ENCODE measurements at places on chromosomes 4 and X.

DNA sequence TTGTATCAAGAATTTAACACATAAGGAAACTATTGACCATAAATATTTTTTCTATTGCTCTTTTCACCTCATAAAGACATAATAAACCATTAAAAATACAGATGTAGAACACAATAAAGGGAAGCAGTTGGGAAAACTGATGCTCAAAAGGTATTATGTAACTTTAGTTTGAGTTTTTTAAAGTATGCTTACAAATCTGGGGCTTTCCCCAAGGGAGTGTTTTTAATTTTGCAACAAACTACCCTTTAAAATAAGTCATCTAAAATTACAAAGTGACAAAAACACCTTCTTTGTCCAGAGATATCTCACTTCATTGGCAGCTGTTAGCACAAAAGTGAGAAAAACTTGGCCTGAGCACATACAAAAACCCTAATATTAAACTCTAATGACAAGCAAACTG lies 55.0 kb downstream of the PRDM5 start:
- DNase-seq, result no peak

GRCh38 chr4:8331575-8331955 lies 62.0 kb downstream of the HTRA3 start:
- no peak for DNase-seq

- no peak for DNase-seq
Measured at GRCh38 chr4:181046809-181047208, 1196.4 kb upstream of the TENM3 start.

DNA sequence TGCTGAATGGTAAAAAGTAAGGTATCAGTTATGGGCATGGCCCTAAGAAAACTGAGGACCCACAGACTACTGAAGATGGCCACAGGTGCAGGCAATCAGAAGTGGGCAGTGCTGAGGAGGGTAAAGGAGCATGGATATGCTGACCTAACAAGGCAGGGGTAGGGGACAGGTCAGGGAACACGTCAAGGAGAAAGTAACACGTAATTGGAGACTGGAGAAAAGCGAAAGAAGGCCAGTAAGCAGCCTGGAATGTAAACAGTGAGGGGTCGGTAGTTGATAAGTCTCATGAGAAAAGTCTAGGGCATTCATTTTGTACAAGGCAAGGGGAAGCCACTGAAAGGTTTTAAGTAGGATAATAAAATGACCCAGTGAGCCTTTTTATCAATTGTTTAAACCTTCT lies 153.3 kb downstream of the PRDM5 start:
- no peak for DNase-seq

- no peak for DNase-seq
Measured at GRCh38 chrX:21735768-21736127, 22.2 kb downstream of the SMPX start.

GRCh38 chrX:10939424-10939823 lies 171.7 kb upstream of the HCCS start:
- no peak for DNase-seq

- DNase-seq, result no peak
Measured at GRCh38 chr4:138291431-138291830, 49.3 kb upstream of the SLC7A11 start.

- no peak for DNase-seq
Measured at GRCh38 chr4:18917689-18918088, 896.1 kb upstream of the LCORL start.

- DNase-seq, result no peak
Measured at GRCh38 chrX:3119376-3119775, 78.1 kb downstream of the ARSF start.

GRCh38 chrX:46754586-46755061 lies 4.3 kb downstream of the SLC9A7 start:
- no peak for DNase-seq

- no peak for DNase-seq
Measured at GRCh38 chr4:100797791-100798190, 280.0 kb upstream of the EMCN start.

DNA sequence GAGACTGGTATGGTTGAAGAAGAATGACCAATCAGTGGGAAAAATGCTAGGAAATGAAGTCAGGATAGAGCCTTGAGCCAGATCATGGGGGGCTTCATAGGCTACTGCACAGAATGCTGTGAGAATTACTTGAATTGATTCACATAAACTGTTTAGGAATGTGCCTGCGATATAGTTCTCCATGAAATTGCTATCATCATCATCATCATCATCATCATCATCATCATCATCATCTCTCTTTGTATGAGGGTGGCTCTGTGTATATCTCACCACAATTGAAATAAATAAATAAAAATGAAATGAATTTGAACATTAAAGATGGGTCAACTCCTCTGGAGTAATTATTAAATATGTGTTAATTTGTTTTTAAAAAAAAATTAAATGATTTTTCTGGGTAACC lies 148.6 kb upstream of the LEF1 start:
- no peak for DNase-seq

DNA sequence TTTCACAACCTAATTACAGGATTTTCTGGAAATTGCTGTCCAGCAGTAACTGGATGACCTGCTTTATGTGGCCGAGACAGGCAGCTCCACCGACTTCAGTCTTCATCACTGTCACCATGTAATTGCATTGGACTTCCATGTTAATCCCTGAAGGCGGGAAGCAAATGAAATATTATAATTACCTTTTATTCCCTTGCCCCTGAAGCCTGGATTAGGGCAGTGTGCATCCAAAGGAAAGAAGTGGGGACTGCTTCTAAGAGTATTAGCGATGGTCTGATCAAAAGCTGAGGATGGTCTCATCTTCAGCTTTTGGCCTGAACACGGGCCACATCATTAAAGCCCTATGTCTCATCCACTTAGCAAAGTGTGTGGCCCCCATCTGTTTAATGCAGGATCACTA lies 311.6 kb upstream of the GALNT7 start:
- no peak for DNase-seq

- peak; percentile 9 for DNase-seq
Measured at GRCh38 chrX:150200820-150201287, 162.3 kb upstream of the MAMLD1 start.

- no peak for DNase-seq
Measured at GRCh38 chr4:183907871-183908683, 3.0 kb downstream of the STOX2 start.

DNA sequence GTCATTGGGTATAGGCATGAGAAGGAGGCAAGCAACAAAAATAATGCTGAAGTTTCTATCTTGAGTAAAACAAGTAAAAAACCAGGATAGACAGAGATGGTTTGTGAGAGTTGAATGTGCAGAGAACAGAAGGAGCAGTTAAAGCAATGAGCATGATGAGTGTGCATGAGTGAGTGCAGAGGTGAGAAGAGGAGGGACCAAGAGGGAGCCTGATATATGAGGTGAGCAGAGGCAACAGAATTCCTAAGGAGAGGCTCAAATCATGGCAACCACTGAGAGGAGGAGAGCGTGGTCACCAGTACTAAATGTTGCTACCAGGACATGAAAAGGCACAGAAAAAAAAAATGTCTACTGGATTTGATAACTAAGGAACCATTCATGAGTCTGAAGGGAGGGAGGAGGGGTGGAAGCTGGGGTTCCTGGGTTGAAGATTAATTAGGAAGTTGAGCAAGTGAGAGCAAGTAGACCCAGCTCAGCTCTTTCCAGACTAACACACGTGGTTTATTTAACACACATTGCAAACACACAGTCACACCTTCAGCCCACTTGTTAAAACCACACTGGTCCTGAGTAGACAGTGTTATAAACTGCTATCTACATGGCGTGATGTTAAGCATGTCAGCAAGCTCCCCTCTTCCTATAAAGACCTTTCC lies 69.0 kb upstream of the IQCM start:
- no peak for DNase-seq

DNA sequence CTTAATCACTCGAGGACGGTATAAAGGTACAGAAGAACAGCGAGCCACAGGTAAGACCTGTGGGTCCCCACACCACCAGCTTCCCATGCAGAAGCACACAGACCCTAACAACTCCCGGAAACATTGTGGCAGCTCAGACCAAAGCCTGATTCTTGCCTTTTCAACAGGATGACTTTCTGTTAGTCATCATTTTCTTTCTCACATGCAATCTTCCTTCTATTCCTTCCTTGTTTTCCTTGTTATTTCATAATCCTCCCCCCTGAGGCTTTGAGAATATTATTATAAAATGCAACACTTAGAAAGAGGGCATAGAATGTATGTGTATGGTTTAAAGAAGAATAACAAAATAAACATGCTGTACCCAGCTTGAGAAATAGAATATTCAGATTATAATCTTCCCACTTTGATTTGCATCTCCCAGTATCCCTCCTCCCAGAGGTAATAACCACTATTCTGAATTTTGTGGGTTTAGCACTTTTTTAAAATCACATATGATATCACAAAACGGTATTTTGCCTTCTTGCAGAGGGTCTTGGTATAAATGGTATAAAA lies 100.9 kb downstream of the FHDC1 start:
- no peak for DNase-seq

DNA sequence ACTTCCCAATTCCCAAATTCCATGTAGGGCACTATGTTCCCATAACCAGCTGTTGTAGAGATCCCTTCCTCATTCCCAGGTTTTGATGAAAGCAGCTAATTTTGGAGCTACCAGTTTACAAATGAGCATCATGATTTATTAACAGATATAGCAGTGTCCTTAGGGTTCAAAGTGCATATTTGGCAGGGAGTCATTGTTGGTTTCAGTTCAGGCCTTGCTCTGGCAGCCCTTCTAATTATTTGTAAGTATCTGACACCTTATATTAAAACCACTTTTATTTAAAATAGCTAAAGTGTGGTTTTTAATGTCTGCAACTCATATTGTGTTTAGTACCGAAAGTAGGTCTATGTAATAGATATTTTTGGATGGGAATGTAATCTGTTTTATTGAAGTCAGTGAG lies 518.5 kb downstream of the TLL1 start:
- DNase-seq, result no peak

DNA sequence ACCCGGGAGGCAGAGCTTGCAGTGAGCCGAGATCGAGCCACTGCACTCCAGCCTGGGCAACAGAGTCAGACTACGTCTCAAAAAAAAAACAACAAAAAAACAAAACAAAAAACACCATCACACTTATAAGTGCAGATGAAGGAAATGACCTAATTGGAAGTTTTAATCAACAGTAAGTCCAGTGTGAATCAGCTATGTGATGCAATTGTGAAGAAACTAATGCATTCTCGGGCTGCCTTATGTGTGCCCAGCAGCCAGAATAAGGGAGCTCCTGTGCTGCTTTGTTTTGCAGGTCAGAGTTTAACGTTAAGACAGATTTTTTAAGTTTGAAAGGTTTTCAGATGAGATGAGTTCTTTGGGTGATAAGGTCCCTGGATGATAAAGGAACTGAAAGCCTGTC lies 10.8 kb downstream of the DAPP1 start:
- no peak for DNase-seq

DNA sequence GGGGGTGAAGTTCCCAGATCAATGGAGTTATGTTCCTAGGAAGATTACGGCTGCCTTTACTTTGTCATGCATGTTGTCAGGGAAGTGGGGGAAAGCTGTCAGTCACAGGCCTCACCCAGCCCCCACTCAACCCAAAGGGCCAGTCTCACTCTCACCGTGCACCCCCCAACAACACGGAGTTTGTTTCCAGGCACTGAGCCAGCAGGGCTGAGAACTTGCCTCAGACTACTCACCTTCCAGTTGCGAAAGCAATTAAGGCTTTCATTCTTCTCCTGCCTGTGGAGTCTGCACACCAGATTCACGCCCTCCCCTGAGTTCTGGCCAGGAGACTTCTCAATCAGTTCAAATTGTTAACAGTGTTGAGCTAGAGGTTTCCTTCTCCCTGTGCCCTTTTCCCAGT lies 114.3 kb downstream of the SH3BGRL start:
- no peak for DNase-seq

- DNase-seq, result no peak
Measured at GRCh38 chr4:126004941-126005340, 690.2 kb downstream of the FAT4 start.

GRCh38 chrX:115047715-115048114 lies 30.3 kb upstream of the IL13RA2 start:
- no peak for DNase-seq

- DNase-seq, result no peak
Measured at GRCh38 chr4:161197912-161198311, 965.9 kb downstream of the FSTL5 start.
